ENCODE measurements at places on chromosomes 16 and 17. TPM values are rescaled to one million over a fixed set of nuclear protein-coding genes. Genes with fewer than 3 reads are reported as not detected.

GRCh38 chr17:82710499-82711232, 5.8 kb upstream of the FN3KRP start:
- DNase-seq: peak; percentile 37

DNA sequence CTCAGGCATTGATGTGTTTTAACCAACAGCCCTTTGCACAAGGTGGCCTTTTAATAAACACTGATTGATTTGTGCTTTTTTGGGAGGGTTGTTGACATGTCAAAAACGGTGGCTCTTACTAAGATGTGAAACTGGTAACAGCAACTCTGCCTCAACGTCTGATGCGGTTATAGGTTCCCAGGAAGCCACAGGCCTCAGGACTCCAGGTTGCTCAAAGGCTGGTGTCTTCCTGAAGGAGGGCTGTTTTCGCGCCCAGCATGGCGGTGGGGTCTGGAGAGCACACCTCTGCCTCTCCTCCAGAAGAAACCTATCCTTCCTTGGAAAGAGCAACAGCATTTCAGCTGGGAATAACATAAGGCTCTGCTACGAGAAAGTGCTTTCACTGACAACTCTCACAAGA, 187.5 kb downstream of the IRF8 start:
- no peak for DNase-seq

- DNase-seq: peak; percentile 92
These were observed 179.7 kb downstream of the RAB11FIP4 start for GRCh38 chr17:31570951-31571892.

Gene STH
- total RNA-seq: not detected

DNA sequence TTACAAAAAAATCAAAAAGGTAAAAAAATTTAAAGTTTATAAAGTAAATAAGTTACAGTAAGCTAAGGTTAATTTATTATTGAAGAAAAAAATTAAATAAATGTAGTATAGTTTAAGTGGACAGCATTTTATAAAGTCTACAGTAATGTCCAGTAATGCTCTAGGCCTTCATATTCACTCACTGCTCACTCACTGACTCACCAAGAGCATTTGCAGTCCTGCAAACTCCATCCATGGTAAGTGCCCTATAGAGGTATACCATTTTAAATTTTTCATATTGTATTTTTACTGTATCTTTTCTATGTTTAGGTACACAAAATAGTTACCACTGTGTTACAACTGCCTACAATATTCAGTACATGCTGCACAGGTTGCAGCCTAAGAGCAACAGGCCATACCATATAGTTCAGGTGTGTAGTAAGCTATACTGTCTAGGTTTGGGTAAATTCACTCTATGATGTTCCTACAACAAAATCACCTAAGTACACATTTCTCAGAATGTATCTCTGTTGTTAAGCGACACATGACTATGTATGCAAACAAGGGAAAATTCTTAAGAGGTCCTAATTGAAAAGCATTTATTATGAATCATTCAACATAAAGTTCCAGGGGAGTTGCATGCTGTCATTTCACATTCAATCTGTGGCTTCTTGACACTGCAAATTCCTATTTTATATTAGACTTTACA, 92.3 kb downstream of the SPAG9 start:
- DNase-seq: no peak

Measured in Right ventricle myocardium superior (tissue), 1 donor.